GDM1 (cell line): ENCODE measurements at places on chromosomes 2 and 18.

DNA sequence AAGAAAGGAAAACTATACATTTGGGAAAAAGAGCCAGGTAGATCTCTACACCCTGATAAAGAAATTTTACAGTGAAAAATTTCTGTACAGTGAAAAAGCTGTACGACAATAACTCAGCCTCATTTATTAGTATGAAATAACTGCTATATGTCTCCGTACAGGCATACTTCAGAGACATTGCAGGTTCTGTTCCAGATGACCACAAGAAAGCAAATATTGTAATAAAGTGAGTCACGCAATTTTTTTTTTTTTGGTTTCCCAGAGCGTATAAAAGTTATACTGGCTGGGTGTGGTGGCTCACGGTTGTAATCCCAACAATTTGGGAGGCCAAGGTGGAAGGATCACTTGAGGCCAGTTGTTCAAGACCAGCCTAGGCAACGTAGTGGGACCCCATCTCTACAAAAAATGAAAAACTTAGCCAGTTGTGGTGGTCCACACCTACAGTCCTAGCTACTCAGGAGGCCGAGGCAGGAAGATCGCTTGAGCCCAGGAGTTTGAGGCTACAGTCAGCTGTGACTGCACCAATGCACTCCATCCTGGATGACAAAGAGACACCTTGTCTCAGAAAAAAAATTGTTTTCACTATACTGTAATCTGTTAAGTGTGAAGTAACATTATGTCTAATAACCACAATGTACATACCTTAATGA, 28.2 kb upstream of the AMMECR1L start:
- no peak for DNase-seq

- no peak for DNase-seq
Measured at GRCh38 chr2:83470928-83471327, 988.2 kb downstream of the SUCLG1 start.

DNA sequence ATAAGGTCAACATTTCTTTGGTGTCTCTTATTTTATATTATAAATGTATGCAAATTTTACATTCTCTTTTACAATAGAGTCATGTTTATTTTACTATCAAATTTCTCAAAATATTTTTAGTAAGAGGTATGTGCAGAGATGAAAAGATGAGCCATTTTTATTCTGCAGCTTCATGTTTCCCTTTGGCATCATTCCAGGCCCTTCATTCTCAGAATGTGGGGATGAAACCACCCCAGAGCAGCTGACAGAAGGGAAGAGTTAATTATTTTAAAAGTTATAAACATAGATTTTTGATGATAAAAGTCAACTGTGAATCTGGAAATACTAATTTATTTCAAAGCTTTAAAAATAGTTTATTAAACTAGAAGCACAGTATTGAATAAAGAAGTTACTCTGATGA, 12.8 kb upstream of the FSHR start:
- DNase-seq, result no peak

DNA sequence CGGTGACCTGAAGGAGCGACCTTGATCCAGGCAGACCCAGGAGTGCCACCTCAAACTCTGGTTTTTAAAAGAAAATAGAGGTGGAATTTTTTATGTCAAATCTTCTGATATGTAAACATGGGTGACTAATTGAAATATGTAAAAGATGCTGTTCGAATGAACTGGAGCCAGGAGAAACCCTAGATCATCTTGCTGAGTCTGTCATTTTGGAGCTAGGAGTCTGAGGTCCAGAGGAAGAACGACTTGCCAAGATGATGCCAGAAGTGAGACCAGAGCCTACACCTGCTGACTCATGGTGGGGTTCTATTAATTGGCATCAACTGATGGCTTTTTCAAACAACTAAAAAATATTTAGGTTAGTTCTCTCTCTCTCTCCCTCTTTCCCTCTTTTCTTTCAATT, 74.1 kb downstream of the ACAA2 start:
- no peak for DNase-seq

GRCh38 chr2:111194835-111195621, 74.3 kb downstream of the BCL2L11 start:
- DNase-seq, result no peak

DNA sequence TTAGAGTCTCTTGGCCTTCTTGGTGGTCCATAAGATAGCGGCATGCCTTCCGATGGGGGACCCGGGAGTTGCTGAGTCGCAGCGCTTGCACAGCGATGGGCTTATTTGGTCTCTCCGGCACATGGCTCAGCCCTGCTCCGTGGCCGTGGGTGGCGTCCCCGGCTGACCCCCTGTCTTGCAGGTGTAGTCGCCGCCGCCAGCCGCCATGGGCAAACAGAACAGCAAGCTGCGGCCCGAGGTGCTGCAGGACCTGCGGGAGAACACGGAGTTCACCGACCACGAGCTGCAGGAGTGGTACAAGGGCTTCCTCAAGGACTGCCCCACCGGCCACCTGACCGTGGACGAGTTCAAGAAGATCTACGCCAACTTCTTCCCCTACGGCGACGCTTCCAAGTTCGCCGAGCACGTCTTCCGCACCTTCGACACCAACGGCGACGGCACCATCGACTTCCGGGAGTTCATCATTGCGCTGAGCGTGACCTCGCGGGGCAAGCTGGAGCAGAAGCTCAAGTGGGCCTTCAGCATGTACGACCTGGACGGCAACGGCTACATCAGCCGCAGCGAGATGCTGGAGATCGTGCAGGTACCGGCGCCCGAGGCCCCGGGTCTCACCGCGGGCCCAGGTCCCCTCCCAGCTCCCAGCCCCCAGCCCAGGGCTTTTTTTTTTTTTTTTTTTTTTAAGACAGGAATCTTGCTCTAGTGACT, 28.4 kb downstream of the ODC1 start:
- no peak for DNase-seq

- DNase-seq, result no peak
Measured at GRCh38 chr2:149161481-149162225, 123.2 kb downstream of the LYPD6B start.

DNA sequence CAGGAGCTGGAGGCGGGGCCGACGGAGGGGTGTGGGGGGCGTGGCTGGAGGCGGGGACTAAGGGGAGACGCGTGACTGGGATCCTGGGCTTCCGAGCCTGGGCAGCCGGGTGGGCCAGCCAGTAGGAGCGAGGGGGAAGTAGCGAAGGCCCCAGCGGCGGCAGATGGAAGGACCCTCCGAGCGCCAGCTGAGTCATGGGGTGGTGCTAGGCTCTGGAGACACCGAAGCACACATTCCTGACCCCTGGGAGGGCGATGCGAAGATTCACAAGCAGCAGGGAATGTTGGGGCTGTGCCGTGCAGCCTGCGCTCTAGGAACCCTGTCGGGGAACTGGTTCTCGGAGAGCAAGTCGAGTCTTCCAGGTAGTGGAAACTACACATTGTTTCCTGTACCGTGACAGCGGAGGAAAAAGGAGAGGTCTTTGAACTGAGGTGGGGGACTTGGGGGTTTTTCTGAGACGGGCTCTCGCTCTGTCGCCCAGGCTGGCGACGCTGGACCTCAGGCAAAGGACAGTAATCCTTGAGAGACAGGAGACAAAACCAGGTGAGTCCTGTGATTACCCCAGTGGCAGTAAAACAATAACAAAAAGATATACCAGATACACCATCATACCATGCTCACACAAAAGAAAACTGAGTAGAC, 650 bp upstream of the AFG3L2 start:
- no peak for DNase-seq

- DNase-seq, result no peak
Measured at GRCh38 chr2:111053825-111054515, 66.7 kb upstream of the BCL2L11 start.

- peak; percentile 8 for DNase-seq
Measured at GRCh38 chr2:69375494-69376353, 11.3 kb downstream of the GFPT1 start.

DNA sequence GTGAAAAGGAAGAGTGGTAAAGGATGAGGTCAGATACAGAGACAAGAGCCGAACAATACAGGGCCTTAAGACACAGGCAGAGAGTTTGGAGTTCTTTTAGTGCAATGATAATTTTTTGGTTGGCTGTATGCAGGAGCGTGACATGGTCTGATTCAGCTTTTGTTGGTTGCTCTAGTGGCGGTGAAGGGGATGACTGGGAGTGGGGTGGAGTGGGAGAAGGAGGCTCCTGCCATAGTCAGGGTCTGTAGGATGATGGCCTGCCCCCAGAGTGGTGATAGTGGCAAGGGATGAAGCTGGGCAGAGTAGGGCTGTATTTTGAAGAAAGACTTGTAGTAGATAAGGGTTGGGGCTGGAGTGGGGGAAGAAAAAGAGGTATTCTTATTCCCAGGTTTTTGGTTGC, 306.6 kb upstream of the VWC2L start:
- DNase-seq, result no peak

- no peak for DNase-seq
Measured at GRCh38 chr18:25235401-25236042, 116.4 kb downstream of the ZNF521 start.

DNA sequence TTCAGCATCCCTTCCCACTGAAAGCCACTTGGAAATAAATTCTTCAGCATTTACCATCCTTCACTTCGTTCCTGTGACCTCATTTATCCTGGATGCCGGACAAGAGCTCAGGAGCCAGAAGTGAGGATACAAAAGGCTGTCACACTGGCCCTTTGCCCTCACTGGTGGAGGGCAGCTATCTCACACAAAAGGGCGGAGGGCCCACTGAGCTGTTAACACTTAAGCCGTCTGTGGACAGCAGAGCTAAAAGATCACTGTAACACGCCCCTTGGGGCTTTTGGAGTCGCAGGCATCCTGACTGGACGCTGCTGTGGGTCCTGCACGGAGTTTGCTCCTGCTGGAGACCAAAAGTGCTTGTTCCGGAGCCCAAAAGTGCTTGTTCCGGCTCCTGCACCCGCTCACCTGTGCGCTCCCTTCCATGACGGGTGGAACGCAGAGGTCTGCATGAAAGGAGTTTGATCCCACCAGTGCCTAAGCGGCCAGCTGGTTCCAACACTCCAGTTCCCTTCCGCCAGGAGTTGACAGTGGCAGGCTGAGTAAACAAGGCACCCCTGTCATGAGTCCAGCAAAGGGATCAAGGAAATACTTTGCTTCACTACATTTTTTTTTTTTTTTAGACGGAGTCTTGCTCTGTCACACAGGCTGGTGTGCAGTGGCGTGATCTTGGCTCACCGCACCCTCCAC, 572.0 kb upstream of the LINC00305 start:
- no peak for DNase-seq

GRCh38 chr2:8215159-8215863, 466.5 kb upstream of the ID2 start:
- DNase-seq, result no peak

- no peak for DNase-seq
Measured at GRCh38 chr18:47175283-47175897, 774 bp downstream of the IER3IP1 start.

- no peak for DNase-seq
Measured at GRCh38 chr18:2304378-2305175, 266.7 kb downstream of the METTL4 start.

DNA sequence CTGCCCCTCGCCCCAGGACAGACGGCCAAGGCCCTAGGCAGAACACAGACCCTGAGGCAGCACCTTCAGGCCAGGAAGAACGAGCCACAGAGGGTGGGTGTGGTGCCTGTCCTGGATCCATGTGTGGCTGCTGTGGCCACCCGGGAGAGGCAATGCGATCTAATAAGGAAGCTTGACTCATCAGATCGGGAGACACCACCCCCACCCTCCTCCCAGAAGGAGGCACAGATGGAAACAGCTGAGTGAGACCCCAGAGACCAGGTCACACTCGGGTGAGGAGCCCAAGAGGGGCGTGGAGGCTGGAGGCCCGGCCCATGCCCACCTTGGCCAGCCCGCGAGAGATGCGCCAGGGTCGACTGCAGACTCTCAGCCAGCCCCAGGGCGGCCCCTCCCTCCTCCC, 20.3 kb downstream of the KCNG2 start:
- no peak for DNase-seq

- DNase-seq, result no peak
Measured at GRCh38 chr2:217740756-217741155, 262.0 kb downstream of the TNS1 start.

GRCh38 chr2:78132391-78133370, 610.5 kb upstream of the LRRTM4 start:
- no peak for DNase-seq

DNA sequence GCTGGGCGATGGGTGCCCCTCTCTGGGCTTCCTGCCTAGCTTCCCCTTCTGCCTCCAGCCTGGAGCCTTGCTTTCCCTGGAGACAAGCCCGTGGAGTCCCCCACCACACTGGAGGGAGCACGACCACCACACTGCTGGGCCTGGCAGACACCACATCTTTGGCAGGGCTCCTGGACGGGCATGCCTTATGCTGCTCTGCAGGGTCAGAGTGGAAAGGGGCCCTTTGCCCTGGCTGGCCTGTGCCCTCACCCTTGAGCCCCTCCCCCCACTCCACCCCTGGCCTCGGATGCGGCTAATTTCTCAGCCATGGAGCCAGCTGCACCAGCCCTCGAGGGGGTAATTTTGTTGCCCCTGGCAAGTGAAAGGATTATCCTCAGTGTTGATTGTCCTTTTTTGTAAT, 194.5 kb downstream of the LOXHD1 start:
- DNase-seq, result no peak

DNA sequence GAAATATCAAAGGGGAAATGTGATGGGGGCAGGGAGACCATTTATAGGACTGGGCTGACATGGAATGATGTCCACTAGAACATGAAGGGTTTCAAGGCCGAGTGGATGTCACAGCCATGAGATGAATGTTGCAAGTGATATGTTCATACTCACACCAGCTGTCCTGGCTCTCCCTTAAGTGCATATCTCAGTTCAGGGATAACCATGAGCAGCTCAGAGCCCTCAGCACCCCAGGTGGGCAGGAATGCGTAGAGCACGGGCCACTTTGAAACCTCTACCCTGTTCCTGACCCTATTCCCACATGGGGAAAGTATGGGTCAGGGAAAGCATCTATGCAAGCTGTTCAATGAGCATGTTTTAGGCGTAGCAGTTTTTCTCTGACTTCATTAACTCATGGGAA, 12.4 kb upstream of the EML4 start:
- DNase-seq, result no peak

GRCh38 chr2:232320443-232320803, 58.1 kb upstream of the ALPP start:
- DNase-seq, result no peak

GRCh38 chr2:224072541-224073188, 33.6 kb upstream of the SERPINE2 start:
- DNase-seq, result no peak
